ENCODE measurements at places on chromosomes 3 and 15. TPM values are rescaled to one million over a fixed set of nuclear protein-coding genes. Genes with fewer than 3 reads are reported as not detected.

The ATP10A gene
- 31.3 TPM for total RNA-seq

The COL6A5 gene
- total RNA-seq: not detected

The ARGFX gene
- total RNA-seq: not detected

The GASK1A gene
- total RNA-seq: not detected

The TEX55 gene
- total RNA-seq: not detected

The PLCH1 gene
- total RNA-seq: not detected

The CDCP1 gene
- total RNA-seq: 2.3 TPM

The SKIC8 gene
- 52.8 TPM for total RNA-seq

GRCh38 chr3:44899683-44900367 is 25.4 kb downstream of the TGM4 start:
- DNase-seq: no peak

DNA sequence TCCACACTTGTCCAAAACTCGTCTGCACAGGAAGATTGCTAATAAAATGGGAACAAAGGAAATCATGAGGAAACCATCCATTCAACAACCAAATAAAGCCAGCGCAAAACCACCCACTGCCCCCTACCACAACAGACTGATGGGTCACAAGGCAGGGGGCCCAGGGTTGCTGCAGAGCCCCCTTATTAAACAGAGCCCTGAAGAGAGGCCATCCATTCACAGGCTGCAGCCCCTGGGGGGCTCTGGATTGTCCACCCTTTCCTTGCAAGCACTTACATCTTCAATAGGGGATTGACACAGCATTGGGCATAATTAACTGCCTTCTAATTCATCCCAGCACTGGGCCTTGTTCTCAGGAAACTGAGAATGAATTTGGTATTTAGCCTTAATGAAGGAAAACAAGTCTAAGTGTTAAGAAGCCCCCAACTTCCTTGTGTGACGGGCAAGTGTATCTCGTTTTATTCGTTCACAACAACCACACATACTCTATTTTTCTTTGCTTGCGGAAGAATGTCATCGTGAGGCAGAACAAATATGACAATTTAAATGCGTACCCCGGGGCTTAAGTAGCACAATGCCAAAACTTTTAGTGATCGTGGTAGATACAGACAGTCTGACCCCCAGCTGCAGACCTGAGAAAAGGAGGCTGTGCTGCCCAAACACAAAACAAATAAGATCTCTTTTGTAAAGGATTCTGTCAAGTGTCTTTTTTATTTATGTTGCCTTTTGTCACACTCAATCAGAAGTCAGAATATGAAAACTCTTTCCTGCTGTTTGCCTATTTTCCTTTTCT is 144.0 kb downstream of the SEMA6D start:
- no peak for DNase-seq

DNA sequence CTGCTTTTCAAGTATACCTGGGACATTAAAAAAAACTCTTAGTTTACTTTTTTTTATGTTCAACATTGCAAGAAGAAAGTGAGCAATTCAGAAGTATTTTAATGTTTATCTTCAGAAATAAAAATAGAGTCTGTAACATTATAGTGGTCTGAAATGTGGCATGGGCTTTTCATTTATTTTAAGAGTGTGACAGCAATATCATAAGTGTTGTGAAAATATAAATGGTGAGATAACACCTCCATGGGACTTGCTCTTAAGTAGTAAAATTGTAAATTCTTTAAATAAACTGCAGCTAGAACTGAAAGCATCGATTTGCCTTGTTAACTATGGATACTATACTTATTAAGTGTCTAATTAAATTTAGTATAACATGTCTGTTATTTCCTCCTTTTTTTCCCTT is 48.8 kb upstream of the ZCWPW2 start:
- DNase-seq: no peak

GRCh38 chr3:184662187-184662586 is 49.7 kb downstream of the MAGEF1 start:
- DNase-seq: no peak

DNA sequence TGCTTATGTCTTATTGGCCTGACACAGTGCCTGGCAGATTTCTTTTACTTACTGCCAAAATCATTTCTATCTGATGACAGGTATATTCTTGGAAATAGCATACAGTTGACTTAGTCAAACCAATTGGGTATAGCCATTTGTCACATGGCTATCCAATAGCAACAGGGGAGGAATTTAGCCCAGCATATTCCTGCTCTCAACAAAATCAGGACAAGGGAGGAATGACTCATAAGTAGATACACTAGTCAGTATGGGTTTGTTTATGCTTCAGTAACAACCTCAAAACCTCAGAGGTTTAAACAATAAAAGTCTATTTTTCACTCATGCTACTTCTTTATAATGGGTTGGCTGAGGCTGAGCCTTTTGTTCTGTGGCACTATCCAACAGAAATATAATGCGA is 38.0 kb upstream of the VILL start:
- DNase-seq: no peak

DNA sequence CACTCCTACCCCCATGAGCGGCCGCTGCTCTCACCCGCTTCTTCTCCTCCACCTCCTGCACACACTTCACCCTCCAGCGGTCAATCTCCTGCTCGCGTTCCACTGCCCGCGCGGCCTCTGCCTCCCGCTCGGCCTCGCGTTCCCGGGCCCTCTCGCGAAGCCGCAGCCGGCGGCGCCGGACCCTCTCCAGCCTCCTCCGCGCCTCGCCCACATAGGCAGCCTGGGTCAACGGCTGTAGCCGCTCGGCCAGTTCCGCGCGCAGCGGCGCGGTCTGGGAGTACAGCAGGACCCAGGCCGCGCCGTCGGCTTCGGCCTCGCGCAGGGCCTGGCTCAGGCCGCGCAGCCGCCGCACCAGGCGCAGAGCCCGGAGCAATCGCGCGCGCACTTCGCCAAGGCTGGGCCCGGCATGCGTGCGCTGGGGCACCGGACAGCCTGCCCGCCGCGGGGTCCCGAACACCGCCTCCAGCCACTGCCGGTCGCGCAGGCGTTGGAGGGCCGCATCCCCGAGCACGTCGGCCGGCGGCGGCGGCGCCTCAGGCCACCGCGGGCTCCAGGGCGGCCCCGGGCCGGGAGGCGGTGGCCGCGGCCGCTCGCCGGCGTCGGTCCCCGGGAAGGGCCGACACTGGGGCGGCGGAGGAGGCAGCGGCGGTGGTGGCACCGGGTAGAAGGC is 595 bp downstream of the PDCD7 start:
- DNase-seq: no peak

- DNase-seq: no peak
Observed at GRCh38 chr15:60752973-60753720, 274.2 kb upstream of the ICE2 start.

GRCh38 chr3:159413319-159413718 is 575.3 kb upstream of the IL12A start:
- no peak for DNase-seq
